ENCODE measurements at places on chromosomes 1 and 21.

DNA sequence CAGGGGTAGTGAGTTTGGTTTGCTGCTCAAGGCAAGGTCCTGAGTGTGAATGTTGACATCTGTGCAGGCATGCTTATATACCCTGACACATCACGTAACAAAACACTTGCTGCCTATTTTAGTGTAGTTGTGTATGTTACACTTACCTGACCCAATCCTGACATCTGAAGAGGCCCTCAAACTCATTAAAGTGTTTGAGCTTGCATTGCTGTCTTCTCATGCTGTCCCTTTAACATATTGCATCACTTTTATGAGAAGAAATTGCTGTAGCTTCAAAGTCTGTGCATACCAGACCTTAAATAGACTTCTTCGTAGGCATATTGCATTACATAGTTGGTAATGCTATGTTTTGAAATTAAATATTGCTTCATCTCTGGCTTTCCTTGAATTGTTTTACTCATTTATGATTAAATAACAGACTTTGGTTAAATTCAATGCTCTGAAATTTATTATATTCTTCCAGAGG lies at the start of gene KRTAP19-3:
KRTAP19-3 (minus strand) TSS at position 51 of the 466 bp plus-strand sequence. CDS start 56 bp downstream, outside the sequence.
- DNase-seq, result no peak
- no peak within 1 kb of the TSS for H3K27ac ChIP-seq
- H3K4me3 ChIP-seq, result no peak within 1 kb of the TSS
- no peaks in the 10 kb centered on the region for H3K27me3 ChIP-seq

GRCh38 chr1:9746211-9746610 lies 77.6 kb downstream of the CLSTN1 start:
- no peaks in the 10 kb centered on the region for H3K27me3 ChIP-seq
- H3K27ac ChIP-seq, result no peak overlapping the region
- H3K4me1 ChIP-seq, result no peaks in the 10 kb centered on the region

- H3K4me1 ChIP-seq, result no peaks in the 10 kb centered on the region
- peak overlapping the region; percentile 35 for H3K4me3 ChIP-seq
- H3K36me3 ChIP-seq, result no peaks in the 10 kb centered on the region
- no peak overlapping the region for H3K27ac ChIP-seq
- peak; percentile 57 for DNase-seq
- H3K27me3 ChIP-seq, result peaks cover 14% of the 10 kb centered on the region
These were observed 51.9 kb upstream of the CD34 start for GRCh38 chr1:207962716-207963426.

DNA sequence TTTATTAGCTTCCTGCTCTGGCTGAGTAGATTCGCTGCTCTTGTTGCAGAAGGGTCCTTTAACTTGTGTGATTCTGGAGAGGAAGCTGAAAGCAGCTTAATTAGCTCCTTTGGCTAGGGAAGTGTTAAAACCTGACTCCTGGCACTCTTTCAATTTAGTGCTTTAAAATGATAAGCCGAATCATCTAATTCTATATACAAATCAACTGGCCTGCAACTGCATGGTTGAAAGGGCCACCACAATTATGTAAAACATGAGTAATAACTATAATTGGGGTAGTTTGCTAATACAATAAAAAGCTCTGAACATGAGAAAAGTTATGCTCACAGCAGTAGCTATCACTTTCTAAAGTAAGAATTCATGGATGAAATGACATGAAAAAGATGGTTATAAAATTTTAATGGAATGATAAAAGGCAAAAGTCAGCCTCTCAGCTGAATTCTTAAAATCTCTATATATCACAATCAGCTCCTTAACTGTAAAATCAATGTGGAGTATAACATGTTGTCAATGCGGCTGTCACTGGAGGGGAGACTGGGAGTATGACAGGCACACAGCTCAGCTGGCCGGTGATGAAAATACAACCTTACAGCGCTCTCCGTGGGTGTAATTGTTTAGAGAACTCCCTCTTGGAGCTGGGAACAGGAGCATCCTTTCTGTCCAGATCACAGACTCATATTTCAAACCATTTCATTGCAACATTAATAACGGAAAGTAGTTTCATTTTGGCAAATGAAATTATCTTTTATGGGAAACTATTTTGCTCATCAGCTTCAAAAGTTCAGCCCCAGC lies 324.4 kb downstream of the KCTD3 start:
- no peaks in the 10 kb centered on the region for H3K4me1 ChIP-seq
- no peak for DNase-seq
- no peak overlapping the region for H3K4me3 ChIP-seq
- no peaks in the 10 kb centered on the region for H3K27me3 ChIP-seq

DNA sequence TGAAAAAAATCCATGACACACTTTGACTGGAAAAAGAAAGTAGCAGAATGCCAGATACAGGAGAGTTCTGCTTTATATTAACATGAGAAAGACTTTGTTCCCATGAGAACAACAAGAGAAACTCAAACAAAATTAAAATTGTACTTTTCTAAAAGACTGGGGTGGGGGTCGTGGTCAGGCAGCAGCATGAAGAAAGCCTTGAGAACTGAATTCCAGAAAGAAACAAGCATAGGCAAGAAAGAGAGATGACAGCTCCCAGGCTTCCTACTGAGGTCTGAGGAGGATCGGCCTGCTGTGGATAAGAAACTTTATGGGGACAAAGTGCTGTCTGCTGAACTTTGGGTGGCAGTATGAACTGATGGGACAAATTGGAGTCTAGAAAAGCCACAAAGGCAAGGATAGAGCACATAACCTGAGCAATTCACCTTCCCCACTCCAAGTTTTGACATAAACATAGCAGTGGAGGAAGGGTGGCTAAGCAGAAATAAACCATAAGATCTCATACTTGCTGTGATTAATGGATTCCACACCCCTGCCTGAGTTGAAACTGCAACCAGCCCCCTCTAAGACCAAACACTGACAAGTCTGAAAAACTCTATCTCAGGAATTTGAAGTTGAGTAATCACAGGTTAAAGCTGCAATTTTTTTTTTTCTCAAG lies 43.7 kb downstream of the COL6A1 start:
- H3K4me3 ChIP-seq, result no peak overlapping the region
- peak; percentile 46 for DNase-seq
- H3K36me3 ChIP-seq, result no peaks in the 10 kb centered on the region
- H3K27ac ChIP-seq, result no peak overlapping the region
- H3K4me1 ChIP-seq, result peaks cover 2% of the 10 kb centered on the region

- H3K36me3 ChIP-seq, result no peaks in the 10 kb centered on the region
- no peaks in the 10 kb centered on the region for H3K4me1 ChIP-seq
- no peaks in the 10 kb centered on the region for H3K27me3 ChIP-seq
- no peak overlapping the region for H3K4me3 ChIP-seq
- DNase-seq, result no peak
These were observed 1.4 kb downstream of the LDLRAP1 start for GRCh38 chr1:25544819-25545218.

DNA sequence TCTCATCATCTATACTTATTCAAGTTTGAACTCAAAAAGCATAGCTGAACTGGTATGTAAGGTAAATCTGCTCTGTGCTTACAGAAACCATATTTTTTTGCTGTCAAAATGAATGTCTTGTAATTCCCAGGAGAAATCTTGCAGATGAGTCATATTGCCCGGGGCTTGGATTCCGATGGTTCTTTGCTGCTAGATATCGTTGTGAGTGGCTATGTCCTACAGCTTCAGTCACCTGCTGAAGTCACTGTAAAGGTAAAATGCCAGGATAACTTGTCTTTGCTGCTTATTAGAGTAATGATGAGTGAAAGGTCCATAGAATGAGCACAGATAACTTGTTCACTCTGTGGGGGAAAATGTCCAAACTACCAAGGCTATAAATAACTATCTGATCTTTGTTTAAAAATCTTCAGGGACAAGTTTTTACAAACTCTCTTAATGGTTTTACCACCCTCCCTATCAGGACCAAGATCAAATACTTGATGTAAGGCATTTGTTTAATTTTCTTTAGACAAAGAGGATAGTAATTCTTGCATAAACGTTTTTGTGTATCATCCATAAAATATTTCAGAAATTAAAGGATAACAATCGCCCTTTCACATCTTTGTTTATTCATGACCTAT lies 222.3 kb downstream of the TPR start:
- H3K36me3 ChIP-seq, result no peaks in the 10 kb centered on the region
- no peak overlapping the region for H3K4me3 ChIP-seq
- DNase-seq, result peak; percentile 76

GRCh38 chr1:218395916-218396315 lies 50.8 kb downstream of the TGFB2 start:
- H3K36me3 ChIP-seq, result no peaks in the 10 kb centered on the region
- H3K27ac ChIP-seq, result no peak overlapping the region
- DNase-seq, result no peak
- H3K27me3 ChIP-seq, result no peaks in the 10 kb centered on the region
- no peaks in the 10 kb centered on the region for H3K4me1 ChIP-seq

DNA sequence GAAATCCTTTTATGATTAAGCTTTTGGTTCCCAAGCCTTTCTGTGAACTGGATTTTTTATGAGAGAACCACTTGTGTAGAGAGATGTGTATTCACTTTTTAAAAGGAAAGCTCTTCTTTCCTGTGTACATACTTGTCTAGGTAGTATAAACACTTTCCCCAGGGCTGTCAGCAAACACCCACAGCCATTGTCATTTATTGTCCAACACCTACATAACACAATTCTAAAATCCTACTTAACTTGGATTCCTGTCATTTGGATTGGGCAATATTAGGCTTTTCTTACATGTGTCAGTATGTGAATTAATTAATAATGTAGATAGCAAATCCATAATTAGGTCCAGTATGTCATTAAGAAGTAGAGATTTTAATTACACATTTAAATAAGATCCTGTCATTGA lies 12.3 kb downstream of the DDX20 start:
- H3K27ac ChIP-seq, result no peak overlapping the region
- peaks cover 4% of the 10 kb centered on the region for H3K36me3 ChIP-seq
- no peaks in the 10 kb centered on the region for H3K27me3 ChIP-seq
- DNase-seq, result no peak
- H3K4me3 ChIP-seq, result no peak overlapping the region

- no peaks in the 10 kb centered on the region for H3K27me3 ChIP-seq
- H3K4me3 ChIP-seq, result peak overlapping the region; percentile 67
- H3K27ac ChIP-seq, result peak overlapping the region; percentile 96
- DNase-seq, result peak; percentile 63
- H3K36me3 ChIP-seq, result peaks cover 2% of the 10 kb centered on the region
These were observed 1.1 kb downstream of the COL18A1 start for GRCh38 chr21:45405819-45406762.

GRCh38 chr1:209434066-209434465 lies 149.4 kb upstream of the CAMK1G start:
- DNase-seq, result peak; percentile 37
- peaks cover 31% of the 10 kb centered on the region for H3K4me1 ChIP-seq
- H3K27me3 ChIP-seq, result no peaks in the 10 kb centered on the region
- H3K4me3 ChIP-seq, result no peak overlapping the region
- H3K27ac ChIP-seq, result peak overlapping the region; percentile 54

Data from mesendoderm (in vitro differentiated cells).